Upper lobe of left lung (tissue), 6 donors: ENCODE measurements at places on chromosomes 16 and 17.
A peak's percentile ranks its signal among the peaks of the same experiment; 100 is the strongest.

DNA sequence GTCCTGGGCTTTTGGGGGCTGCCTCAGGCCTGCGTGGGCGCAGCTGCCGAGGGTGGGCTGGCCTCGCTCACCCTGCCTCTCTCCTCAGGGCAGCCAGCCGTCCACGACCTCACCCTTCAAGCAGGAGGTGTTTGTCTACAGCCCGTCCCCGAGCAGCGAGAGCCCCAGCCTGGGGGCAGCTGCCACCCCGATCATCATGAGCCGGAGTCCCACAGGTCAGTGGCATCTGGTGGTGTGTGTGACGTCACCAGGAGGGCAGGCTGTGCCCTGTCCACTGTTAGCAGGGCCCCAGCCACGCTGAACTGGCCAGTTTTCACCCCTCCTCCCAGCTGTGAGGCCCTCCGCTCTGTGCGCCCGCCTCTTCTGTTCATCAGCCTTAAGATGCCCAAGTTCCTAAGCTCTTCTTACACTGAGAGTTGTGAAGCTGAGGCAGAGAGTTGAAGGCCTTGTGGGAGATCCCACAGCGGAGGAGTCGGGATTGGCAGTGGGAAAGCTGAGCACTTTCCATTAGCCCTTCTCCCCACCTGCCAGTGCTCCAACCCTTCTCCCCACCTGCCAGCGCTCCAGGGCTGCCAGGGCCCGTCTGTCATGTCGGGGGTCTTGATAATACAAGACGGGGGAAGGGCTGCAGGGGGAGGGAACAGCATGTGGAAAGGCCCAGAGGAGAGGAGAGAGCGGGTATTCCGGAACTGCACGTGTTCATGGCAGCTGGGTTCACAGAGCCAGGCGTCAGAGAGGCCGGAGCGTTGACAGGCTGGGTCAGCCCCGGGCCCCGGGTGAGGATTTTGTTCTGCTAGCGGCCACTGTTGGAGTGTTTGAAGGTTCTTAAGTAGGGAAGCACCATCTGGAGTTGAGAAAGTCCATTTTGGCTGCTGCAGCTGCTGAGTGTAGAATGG lies 36.3 kb downstream of the OR1D5 start:
- no peak for DNase-seq

DNA sequence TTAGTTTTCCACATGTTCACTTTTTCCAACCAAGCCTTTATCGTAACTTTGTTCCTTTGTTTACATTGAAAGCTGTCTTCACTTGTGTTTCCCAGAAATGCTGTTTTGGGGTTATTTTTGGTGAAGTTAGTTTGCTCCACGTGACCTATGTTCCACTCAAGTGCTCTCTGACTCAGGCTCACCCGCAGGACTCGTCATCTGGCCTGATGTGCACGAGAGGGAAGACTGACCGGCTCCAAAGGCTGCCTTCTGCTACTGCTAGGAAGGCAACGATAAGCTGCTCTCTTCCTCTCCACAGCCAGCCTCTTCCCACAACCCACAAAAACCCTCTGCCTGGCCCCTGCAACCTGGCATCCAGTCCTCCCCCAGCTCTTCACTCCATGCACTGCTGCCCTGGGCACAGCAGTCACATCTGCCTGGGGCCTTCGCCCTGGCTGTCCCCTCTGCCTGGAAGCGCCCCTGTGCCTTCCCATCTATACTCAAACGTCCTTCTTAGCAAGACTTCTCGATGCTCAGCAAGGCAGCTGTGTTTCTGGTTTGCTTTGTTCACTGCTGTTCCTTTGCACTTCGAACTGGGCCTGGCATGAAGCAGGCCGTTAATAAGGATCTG lies 28.0 kb downstream of the ZCCHC14 start:
- DNase-seq: peak; percentile 87

DNA sequence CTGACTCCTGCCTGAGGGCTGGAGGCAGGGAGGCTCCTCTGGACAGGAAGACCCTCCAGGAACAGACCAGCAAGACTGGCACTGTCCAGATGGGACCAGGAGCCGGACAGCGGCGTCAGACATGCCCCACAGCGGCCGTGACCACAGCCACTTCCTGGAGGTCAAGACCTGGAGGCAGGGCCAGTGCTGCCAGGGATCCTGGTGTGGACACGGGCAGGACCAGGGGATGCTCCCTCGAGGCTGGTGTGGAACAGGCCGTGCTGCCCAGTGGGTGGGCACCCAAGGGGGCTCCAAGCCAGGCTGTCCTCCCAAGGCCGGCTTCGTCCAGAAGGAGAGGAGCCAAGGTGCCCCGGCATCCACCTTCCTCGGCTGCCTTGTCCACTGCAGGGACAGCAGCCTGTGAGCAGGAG lies 4.5 kb upstream of the CCDC57 start:
- peak; percentile 86 for DNase-seq

DNA sequence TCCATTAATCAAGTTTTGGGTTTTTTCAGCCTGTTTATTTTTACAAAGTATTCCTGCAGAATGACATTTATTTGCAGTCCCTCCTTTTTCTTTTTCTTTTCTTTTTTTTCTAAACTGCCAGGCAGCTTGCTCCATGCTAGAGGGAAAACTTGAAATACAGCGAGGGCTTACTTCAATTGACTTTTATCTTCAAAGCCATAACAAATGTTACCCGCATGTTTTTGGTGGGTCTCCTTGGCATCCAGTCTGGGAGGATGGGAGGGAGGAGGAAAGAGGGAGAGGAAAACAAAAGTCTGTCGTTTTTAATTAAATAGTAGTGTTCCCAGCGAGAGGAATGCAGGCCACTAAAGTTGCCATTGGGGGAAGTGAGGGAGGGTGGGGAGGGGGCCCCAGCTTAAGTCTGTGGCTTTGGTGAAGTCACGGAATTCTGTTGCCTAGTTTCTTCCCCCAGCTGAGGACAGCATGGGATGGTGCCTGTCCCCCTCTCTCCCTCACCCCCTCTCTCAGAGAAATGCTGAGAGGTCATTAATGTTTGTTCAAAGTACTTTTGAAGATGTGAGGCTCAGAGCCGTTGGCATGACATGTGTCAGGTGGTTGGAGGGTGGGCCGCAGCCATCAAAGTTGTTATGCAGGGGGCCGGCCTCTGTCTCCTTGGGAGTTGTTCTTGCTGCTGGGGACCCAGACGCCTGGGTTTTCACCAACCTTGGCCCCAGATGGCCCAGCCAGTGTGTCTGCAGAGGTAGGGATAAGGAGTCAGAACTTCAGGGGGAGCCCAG lies 2.9 kb downstream of the NKD1 start:
- DNase-seq: no peak

DNA sequence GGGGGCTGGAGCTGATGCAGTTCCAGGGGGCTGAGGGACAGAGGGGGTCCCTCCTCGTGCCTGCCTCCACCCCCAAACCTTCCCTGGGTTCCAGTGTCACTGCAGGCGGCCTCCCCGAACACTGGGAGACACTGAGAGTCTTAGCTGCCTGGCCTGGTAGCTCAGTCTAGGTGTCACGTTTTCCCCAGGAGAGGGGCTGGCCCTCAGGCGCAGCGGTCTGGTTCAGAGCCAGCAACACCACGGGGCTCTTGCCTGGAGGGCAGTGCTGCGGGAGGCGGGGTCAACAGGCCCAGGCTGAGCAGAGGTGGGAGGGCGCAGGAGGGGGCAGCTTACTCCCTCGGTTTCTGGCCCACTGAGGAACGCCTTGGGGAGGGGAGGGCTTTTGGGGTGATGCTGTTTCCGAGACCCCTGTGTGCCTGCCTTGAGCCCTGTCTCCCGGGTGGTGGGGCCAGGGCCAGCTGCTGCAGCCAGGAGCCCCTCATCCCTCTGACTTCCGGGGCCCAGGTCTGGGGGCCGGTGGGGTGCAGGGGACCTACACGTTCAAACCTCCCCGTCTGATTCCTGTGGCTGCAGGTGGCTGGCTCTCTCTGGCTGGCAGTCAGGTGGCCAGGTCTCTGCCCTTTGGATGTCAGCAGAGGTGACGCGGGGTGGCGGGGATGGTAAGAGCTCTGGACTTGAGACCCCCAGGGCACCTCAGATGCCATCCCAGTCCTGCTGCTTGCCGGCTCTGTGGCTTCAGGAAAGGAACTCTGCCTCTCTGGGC lies 89.3 kb upstream of the GSE1 start:
- no peak for DNase-seq

- no peak for DNase-seq
These were observed 1.8 kb upstream of the PCGF2 start for GRCh38 chr17:38750044-38750311.

- peak; percentile 82 for DNase-seq
These were observed 83.3 kb downstream of the TBC1D16 start for GRCh38 chr17:79952265-79952877.

DNA sequence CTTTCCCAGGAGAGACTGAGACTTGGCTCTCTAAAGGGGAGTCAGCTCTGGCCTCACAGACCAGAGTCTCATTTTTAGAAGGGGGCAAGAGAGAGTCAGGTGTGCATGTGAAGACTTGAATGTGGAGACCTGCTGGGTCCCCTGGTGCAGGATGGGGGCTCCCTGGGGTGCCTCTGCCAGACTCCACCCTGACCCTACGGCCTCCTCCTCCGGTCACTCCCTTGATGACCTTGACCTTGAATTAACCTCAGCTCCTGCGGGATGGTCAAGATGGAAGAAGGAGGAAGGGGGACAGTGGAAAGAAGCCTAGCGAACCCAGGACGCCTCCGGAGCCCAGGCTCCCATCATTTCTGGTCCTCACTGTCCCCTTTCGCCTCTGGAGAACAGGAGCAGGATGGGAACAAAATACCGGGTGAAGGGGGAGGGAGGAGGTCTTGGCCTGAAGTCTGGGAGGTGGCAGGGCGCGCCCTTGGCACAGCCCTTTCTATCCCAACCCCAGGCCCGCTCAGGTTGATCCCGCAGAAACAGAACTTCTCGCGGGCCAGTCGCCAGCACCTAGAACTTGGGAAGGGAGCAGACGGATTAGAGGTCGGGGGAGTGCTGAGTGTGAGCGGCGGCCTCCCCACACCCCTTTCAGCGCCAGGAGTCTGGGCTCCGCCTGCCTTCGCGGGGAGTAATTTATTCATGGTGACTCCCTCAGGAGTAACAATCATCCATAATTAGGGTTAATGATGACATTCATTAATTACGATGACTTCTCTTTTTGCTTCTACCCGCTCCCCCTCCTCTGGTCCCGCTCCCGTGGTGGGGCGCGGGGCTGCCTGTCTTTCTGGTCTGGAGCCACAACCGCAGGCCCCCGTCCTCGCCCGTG lies 1.6 kb downstream of the STAC2 start:
- DNase-seq: no peak

GRCh38 chr16:69651217-69651616 lies 75.1 kb downstream of the NQO1 start:
- no peak for DNase-seq

DNA sequence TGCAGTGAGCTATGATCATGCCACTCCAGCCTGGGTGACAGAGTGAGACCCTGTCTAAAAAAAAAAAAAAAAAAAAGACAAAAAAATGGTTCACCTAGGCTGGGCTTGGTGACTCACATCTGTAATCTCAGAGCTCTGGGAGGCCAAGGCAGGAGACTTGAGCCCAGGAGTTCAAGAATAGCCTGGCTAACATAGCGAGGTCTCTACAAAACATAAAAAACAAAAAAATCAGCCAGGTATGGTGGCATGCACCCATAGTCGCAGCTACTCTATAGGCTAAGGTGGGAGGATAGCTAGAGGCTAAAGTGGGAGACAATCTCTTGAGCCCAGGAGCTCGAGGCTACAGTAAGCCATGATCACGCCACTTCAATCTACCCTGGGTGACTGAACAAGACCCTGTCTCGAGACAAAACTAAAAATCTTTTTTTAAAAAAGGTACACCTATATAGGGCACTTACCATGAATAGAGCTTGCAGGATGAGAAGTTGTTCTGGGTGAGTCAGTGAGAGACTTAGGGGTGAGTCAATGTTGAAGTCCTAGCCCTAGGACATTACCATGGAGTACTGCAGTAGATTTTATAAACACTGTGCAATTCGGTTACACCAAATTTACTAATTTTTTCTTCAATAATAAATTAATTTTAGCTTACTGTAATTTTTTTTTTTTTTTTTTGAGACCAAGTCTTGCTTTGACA lies 19.0 kb downstream of the USP32 start:
- no peak for DNase-seq

GRCh38 chr17:34168989-34169388 lies 86.1 kb upstream of the CCL2 start:
- no peak for DNase-seq

- DNase-seq: no peak
These were observed 37.5 kb downstream of the ARHGAP17 start for GRCh38 chr16:24977678-24978075.

- DNase-seq: peak; percentile 88
These were observed at the start of gene CNTNAP1 for GRCh38 chr17:42681976-42682721. Gene CNTNAP1 (plus strand): TSS chr17:42682531. CDS start chr17:42682830, 299 bp downstream.

DNA sequence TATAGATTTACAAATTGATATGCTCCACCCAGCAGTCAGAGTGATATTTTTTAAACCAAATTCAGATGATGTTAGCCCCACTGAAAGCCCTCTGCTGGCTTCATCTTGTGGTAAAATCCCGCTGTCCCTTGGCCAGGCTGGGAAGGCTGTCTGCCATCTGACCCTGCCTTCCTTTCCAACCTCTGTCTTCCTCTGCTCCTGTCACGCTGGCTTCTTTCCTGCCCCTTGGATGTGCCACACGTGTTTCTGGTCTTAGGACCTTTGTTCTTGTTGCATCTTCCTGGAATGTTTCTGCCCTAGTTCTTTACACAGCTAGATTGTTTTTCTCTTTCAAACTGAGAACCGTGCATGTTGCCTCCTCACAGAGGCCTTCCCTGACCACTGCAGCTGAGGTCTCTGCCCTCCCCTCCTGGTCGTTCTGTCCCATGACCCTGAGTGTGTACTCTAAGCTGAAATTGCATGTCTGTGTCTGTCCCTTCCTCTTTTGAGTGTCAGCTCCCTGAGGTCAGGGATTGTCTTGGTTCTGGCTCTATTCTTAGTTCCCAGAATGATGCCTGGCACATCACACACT lies 11.4 kb downstream of the NT5M start:
- no peak for DNase-seq

GRCh38 chr17:77535435-77535834 lies 394.7 kb downstream of the SEC14L1 start:
- no peak for DNase-seq

DNA sequence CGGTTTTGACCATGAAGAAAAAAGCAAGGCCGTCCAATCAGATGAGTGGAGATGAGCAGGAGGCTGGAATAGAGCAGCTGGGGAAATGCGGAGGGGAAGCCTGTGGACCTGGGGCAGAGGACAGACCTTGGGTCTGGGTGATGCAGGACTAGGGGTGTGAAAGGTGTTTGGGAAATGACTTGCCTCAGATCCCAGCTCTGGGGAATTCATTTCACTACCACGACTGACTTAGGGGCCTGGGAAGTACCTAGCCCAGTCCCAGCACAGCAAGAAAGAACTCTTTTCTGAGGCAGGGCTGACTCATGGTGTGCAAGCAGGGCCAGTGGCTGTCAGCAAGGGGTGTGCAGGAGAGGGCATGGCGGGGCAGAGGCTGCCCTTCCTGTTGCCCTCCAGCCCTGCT lies 14.8 kb downstream of the DNAI2 start:
- DNase-seq: no peak

- peak; percentile 96 for DNase-seq
These were observed 5.9 kb downstream of the CTF1 start for GRCh38 chr16:30902029-30902972.

DNA sequence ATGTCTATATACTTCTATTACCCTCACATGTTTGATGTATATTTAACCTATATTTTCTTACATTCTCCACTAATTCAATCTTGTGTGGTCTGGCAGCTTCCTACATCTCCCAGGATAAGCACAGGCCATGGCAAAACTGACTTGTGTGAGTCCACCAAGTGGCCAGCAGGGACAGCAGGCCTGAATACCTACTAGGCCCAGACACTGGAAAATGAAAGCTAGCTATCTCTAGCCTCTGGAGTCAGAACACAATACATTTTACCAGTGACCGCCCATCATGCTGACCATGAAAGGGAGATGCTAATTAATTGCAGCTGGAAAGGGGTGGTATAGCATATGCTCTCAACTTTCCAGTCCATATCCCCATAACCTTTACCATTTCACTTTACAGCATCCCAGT lies 132.3 kb downstream of the PCTP start:
- DNase-seq: no peak
